ENCODE measurements at places on chromosomes 6 and 20.

- no peak for DNase-seq
These were observed 8.2 kb upstream of the BCAS4 start for GRCh38 chr20:50786703-50787102.

GRCh38 chr6:73134588-73134987, 90.7 kb downstream of the KHDC1L start:
- no peak for DNase-seq

DNA sequence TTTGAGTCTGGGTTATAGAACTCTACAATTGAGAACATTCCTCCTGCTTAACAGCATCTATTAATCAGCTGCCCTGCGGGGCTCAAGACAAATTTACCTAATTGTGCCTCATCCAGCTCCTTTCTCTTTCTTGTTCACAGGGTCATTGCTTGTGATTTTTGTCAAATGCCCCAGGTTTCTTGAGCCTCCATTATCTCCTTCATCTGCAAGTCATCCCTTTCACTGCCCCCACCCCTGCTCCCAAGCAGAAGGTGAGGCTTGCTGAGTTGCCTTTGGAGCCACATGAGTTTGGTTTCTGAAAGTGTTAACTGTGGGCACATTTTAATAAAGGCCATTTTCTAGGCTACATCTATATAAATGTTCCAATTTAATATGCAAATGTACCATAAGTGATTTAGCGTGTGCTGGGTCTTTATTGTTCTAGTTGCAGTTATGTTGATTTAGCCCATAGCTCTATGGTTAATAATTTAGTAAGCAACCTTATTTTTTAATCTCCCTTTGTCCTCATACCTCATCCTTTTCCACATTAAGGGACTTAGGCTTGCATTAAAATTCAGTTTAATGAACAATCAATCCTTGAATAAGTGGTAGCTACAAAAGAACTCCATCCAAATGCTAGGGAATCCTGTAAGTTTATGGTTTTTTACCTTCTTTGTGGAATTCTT, 56.1 kb downstream of the VSTM2L start:
- no peak for DNase-seq

GRCh38 chr6:113949499-113949898, 21.4 kb downstream of the HDAC2 start:
- DNase-seq: no peak

DNA sequence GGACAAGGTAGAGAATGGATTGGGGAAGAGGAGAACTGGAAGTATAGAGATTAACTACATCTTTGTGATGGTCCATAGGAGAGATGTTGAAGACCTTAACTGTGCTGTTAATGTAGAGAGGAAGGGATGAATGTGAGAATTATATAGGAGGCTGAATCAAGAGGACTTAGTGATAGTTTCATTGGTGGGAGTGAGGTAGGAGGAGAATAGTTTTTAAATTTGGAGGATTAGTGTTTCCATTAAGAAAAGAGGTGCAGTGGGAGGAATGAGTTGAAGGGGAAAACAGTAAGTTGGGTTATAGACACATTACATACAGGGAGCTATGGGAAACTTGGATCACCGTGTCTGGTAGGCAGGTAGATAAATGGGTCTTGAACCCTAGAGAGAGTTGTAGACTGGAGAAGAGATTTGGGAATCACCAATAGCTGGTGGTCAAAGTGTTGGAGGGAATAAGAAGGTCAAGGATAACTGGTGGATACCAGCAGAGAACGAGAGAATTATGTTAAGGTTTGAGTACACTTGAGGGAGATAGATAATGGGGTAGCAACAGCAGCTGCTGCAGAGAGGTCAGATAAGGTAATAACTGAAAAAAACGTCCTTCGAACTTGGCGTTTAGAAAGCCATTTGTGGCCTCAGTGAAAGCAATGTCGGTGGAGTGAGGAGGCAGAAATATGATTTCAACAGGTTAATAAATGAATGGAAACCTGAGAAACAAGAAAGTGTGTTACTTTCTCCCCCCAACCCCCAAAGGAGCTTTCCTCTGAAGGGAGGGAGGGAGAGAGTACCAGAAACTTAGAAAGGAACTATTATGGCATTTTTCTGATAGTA, 3.1 kb downstream of the C6orf89 start:
- DNase-seq: no peak
